ENCODE measurements at places on chromosomes 16 and 17.

- peak; percentile 35 for DNase-seq
Measured at GRCh38 chr16:24430954-24431760, 108.2 kb upstream of the RBBP6 start.

GRCh38 chr17:74125156-74125555, 78.3 kb upstream of the RPL38 start:
- no peak for DNase-seq

GRCh38 chr17:73317513-73318426, 6.0 kb upstream of the CDC42EP4 start:
- no peak for DNase-seq

- DNase-seq: no peak
Measured at GRCh38 chr16:70749681-70750601, 51.0 kb downstream of the VAC14 start.

DNA sequence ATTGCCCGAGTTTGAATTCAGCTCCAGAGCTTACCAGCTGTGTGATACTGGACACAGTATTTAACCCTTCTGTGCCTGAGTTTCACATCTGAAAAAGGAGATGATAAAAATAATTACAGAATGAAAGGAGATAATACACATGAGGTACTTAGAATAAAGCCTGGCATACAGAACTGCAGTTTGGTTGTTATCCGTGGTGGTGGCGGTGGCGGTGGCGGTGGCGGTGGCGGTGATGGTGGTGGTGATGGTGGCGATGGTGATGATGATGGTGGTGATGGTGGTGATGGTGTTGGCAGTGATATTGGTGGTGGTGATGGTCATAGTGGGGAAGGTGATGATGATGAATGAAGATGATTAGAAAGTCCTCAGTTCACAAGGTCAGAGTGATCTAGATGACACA, 57.2 kb downstream of the ABCC1 start:
- no peak for DNase-seq
